Heart left ventricle (tissue), 16 donors: ENCODE measurements at places on chromosomes 3 and 15. TPM values are rescaled to one million over a fixed set of nuclear protein-coding genes. Genes with fewer than 3 reads are reported as not detected.

GOLGA6A gene
- polyA plus RNA-seq: not detected

ELL3 gene
- polyA plus RNA-seq: 0.86 TPM

KLF13 gene
- polyA plus RNA-seq: 22.4 TPM

CD200R1 gene
- polyA plus RNA-seq: 0.08 TPM

DNA sequence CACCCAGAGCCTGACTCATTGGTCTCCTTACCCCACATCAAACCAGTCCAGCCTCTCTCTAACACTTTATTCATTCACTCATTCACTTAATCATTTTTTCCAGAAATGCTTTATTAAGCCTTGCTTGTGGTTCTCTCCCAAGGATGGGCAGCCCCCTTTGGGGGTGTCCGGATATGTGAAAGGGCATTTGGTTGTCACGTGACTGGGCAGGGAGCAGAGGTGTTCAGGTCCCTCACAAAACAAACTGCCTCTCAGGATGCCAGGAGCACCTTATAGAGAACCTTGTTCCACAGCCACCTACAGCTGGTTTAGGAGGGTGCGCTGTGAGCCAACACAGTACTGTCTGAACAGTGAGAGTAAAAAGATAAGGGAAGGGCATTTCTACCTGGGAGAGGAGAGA, 25.8 kb upstream of the PTPN23 start:
- no peak for DNase-seq

- no peak for DNase-seq
Measured at GRCh38 chr15:57189466-57189865, 186.8 kb upstream of the CGNL1 start.

DNA sequence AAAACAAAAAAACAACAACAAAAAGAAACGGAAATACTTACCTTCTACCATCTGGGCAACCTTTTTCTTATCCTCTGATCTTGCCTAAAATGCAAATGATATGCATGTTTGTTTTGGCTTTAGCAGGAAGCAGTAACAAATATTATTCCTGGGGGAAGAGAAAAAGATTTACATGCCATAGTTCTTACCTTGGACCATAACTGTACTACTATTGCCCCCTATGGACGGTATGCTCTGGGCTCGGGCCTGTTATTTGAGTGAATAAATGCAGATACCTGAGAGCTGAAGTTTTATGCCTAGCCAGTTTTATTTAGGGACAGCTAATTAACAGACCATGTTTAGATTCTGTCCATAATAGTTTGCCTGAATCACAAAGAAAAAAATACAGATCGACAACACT, 12.6 kb upstream of the STARD5 start:
- DNase-seq: no peak

DNA sequence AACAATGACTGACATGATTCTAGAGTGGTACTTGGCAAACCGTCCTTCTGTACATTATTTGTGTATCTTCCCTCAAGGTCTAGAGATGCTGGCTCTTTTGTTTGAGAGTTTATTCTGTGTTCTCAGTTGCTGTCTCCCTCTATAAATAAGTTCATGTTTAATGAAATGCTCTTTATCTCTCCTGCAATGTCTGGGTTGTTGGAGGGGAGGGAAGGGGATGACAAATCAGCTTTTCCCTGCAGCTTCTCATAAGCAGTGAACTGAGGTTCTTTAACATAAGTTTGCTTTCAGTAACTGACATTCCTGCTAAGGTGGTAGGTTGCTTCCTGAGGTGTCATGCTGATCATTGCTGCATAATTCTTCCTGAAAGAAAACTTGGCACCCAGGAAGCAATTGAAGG, 21.8 kb downstream of the ITPR1 start:
- DNase-seq: no peak

DNA sequence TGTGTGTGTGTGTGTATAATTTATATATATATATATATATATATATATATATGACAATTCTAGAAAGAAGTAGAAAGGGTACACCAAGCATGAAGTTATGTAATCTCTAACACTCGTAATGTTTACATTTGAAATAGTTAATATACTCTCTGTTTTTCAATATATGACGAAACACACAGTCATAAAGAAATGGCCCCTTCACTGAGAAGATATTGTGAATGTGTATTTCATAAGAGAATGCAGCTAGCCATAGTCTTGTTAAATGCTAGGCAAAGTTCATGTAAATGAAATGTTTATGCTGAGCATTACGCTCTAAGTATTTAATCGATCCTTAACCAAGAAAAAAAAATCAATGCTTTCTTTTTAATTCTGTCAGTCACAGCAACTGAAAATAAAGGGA, 154.7 kb upstream of the TSPAN3 start:
- DNase-seq: no peak

DNA sequence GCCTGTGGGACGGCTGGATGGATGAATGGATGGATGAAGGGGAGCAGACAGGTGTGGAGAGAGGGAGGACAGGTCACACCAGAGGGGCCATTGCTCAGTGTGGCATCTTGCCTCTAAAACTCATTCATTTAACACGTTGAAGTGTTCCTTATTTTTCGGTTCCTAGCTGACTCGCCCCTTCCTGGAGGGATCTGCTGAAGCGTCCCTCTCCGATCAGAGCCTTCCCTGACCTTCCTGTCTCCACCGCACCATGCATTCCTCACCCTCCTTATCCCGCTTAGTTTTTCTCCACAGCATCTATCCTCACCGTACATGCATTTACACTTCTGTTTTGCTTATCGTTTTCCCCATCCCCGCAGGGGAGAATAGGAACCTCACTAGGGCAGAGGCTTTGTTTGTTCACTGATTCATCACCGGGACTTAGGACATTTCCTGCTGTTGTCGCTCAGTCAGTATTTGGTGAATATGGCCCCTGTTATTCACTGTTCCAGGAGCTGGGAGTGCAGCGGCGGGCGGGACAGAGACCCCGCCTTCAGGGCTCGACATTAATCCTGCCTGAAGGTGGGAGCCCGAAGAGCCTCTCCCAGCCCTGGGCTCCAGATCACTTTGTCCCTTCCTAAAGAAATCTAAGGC, 32.0 kb downstream of the FOXL2 start:
- no peak for DNase-seq

DNA sequence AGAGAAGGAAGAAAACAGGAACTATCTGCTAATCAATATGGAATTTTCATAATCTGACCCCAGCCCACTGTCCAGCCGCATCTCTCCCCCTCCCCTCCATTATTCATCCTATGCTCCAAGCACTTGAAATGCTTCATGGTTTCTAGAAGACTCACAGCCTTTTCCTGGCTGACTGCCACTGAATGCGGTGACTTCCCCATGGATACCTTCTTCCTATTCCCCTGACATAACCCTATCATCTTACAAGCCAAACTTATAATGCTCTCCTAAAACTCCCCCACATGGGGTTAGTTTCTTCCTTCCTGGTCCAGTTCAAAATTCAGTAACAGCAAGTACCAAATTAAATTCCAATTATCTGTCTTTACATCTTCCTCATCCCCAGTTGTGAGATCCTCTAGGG, 31.2 kb upstream of the PTX3 start:
- no peak for DNase-seq

- DNase-seq: no peak
Measured at GRCh38 chr3:109050591-109051167, 67.3 kb downstream of the MORC1 start.
